ENCODE measurements at places on chromosomes 16 and 17.

GRCh38 chr17:16293931-16294330 is 59.3 kb downstream of the CENPV start:
- no peak for DNase-seq

GRCh38 chr17:70405492-70406220 is 236.3 kb downstream of the KCNJ2 start:
- no peak for DNase-seq

GRCh38 chr16:67087803-67088202 is 21.9 kb upstream of the PHAF1 start:
- no peak for DNase-seq

GRCh38 chr17:75182319-75182568 is 515 bp downstream of the SUMO2 start:
- DNase-seq = no peak

- peak; percentile 54 for DNase-seq
These were observed 532 bp downstream of the CNTNAP1 start for GRCh38 chr17:42682722-42683403.

DNA sequence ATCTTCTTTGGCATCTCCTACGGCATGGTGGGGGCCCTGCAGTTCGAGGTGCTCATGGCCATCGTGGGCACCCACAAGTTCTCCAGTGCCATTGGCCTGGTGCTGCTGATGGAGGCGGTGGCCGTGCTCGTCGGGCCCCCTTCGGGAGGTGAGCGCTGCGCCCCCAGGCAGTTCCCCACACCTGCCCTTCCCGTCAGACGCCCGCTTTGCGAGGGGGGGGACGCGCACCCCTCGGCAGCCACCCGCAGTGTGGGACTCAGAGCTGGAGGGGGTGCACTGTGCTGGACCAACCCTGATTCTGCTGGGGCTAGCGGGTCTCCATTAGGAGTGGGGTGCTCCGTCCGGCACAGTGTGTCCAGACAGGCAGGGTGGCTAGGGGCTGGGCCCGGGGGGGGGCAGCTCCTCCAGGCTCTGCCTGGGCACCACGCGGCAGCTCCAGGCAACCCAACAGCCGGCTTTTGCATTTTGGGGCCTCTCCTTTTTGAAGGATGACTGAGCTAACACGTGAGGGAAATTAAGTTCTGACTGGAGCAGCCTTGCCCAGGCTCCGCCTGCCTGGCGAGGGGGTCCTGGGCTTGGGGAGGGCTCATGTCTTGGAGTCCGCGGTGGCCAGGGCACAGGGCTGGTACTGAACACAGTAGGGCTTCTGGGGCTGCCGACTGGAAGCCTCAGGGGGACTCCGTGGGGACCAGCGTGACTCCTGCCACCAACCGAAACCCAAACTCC is 9.1 kb downstream of the SLC16A3 start:
- DNase-seq = no peak

All from CD4-positive, alpha-beta T cell treated with Interleukin-17A for 4 hours (primary cell).